Aortic smooth muscle cell (primary cell): ENCODE measurements at places on chromosomes 3 and 15. TPM values are rescaled to one million over a fixed set of nuclear protein-coding genes. Genes with fewer than 3 reads are reported as not detected.

Gene PLSCR5
- not detected in 2 replicates for total RNA-seq

Gene IL12A
- 0.19 TPM in 1 of 2 replicates, not detected in the other for total RNA-seq

Gene LOXL1
- total RNA-seq: 186 and 204 TPM in 2 replicates

Gene UCN2
- total RNA-seq: 0.19 and 0.26 TPM in 2 replicates

Gene PAQR5
- total RNA-seq: 2.1 and 36.5 TPM in 2 replicates

Gene PLIN1
- 0.12 and 0.26 TPM in 2 replicates for total RNA-seq

Gene SLC38A3
- total RNA-seq: not detected in 2 replicates

Gene CCDC39
- total RNA-seq: under 0.01 and 0.12 TPM in 2 replicates

Gene CHRM5
- total RNA-seq: under 0.01 TPM in 1 of 2 replicates, not detected in the other

Gene CCR3
- not detected in 2 replicates for total RNA-seq

Gene MINAR1
- 0.66 and 0.68 TPM in 2 replicates for total RNA-seq

Gene CDCP1
- total RNA-seq: 7.7 and 10.2 TPM in 2 replicates

Gene SFMBT1
- total RNA-seq: 4.2 and 7.1 TPM in 2 replicates

Gene AMIGO3
- not detected in 2 replicates for total RNA-seq

Gene ALG1L2
- not detected in 2 replicates for total RNA-seq

Gene CCDC54
- not detected in 2 replicates for total RNA-seq

Gene MYL3
- not detected in 2 replicates for total RNA-seq

Gene ETV5
- total RNA-seq: 26.1 and 27.1 TPM in 2 replicates

Gene CASR
- total RNA-seq: not detected in 2 replicates

Gene BFSP2
- total RNA-seq: not detected in 2 replicates

Gene FAM227B
- total RNA-seq: 4.0 and 6.5 TPM in 2 replicates

Gene CX3CR1
- total RNA-seq: under 0.01 TPM in 2 replicates

Gene ALDH1L1
- 3.2 and 3.3 TPM in 2 replicates for total RNA-seq

Gene HYAL3
- 3.3 and 3.7 TPM in 2 replicates for total RNA-seq
